Activated CD4-positive, CD25-positive, alpha-beta regulatory T cell (primary cell): ENCODE measurements at places on chromosomes 1 and 21.

DNA sequence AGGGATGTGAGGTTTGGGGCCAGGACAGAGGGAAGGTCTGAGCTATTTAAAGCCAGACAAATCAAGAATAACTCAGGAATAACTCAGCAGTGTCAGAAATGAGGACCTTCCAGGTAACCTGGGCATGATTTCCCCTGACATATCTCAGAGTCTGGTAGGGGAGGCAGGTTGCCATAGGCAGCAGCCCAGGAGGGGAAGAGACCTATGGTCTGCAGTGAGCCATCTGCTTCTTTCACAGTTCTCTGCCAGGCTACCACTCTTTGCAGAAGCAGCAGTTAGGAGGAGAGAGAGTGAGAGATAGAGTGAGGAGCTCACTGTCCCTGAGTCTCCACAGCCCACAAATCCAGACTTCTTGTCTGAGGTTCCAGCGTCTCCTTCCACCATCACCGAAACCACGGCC, 6.3 kb upstream of the VSIG8 start:
- no peak for DNase-seq

DNA sequence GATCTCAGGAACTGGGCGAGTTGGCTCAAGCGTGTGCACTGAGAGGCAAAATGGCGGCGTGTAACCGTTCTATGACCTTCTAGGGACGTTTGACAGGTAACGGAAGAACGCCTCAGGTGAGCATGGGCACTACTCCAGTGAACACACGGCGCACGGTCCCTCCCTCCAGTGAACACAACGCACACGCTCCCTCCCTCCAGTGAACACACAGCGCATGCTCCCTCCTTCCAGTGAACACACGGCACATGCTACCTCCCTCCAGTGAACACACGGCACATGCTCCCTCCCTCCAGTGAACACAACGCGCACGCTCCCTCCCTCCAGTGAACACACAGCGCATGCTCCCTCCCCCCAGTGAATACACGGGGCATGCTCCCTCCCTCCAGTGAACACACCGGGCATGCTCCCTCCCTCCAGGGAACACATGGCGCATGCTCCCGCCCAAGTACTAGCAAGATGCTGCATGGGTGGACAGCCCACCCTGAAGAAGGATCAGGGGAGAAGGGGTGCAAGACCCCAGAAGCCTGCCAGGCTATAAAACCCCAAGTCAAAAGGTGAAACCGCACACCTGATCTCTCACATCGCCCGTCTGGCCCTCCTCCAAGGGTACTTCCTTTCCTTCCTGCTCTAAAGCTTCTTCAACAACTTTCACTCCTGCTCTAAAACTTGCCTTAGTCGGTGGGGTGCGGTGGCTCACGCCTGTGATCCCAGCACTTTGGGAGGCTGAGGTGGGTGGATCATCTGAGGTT, 3.5 kb downstream of the C1orf159 start:
- no peak for DNase-seq

DNA sequence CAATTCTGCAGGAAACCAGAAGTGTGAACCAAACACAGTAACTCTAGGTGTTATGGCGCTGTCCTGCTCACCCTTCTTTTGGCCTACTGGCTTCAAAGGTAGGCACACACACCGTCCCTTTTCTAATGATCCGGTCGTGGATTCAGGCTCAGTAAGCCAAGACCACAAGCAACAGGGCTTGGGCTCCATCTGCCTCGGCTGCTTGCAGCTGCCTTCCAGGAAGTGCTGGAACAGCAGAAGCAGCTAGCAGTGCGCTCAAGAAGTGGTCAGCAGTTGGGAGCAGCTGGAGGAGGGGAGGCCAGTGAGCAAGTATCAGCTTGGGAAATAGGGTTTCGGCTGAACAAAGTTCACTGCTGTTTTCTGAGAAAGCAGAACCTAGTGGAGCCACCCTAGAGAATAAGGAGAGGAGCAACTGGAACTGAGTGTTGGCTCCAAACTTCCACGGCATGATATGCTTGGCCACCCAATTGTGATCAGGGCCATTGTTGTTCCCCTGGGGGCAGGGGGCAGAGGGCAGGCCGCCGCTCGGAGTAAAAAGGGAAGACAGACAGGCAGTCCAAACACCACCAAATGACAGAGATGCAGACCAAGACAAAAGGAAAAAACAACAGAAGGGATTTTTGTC, 173.4 kb downstream of the TOMM20 start:
- no peak for DNase-seq

DNA sequence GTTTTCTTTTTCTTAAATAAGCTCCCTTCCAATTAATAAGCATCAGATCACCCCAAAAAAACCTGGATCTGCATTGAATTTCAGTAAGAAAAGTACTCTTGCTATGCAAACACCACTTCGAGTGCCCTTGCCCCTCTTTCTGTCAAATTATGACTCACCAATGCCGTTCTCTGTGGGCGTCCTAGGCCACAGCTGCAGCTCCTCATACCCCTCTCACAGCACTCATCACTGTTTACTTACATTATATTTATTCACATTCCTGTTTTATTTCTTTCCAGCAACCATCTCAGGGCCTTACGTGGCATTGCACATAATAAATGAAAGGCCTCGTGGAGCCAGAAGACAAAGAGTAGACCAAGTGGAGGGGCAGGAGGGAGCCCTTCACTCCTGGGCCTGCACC, 99.1 kb upstream of the CTTNBP2NL start:
- DNase-seq = no peak

DNA sequence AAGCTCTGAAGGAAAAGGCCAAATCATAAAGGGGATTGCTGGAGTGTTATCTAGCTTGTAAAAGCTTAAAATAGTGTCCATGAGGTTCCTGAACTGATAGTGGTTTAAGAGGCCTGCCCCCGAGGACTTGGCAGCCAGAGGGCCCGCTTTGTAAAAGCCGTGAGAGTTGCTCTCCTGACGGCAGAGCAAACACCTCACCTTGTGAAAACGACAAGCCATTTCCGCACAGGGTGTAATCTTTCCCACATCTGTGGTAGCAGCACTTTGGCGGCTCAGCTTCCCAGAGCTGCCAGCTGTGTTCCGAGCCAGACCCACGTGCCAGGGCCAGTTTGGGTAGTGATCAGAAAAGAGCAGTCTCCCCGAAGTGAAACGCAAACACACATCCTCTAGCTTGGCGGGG, 37.0 kb downstream of the SERBP1 start:
- no peak for DNase-seq

DNA sequence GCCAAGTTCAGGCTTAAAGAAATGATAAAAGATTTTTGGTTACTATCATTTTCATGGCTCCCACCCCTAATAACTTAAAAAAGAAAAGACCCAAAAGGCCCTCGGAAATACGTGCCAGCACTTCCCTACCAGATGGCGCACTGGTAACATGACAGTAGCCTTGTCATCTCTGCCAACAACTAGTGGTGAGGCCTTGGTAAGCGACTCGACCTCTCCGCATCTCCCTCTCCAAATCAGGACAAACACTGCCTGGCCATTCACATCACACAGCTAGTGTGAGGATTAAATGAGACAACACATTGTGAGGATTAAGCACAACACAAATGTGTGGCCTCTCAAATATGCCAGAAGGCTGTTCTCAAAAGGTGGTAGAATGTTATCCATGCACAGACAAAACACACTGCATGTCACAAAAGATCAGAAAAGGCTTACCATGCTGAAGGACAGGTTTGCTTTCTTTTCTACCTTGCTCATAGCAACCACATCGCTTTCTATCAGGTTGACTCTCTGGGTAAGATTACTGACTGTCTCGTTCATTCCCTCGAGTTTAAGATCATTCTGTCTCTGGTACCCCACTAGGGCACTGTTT, 16.4 kb downstream of the TEX38 start:
- DNase-seq = no peak

- DNase-seq = no peak
Measured at GRCh38 chr1:168235548-168235885, 9.7 kb downstream of the SFT2D2 start.

DNA sequence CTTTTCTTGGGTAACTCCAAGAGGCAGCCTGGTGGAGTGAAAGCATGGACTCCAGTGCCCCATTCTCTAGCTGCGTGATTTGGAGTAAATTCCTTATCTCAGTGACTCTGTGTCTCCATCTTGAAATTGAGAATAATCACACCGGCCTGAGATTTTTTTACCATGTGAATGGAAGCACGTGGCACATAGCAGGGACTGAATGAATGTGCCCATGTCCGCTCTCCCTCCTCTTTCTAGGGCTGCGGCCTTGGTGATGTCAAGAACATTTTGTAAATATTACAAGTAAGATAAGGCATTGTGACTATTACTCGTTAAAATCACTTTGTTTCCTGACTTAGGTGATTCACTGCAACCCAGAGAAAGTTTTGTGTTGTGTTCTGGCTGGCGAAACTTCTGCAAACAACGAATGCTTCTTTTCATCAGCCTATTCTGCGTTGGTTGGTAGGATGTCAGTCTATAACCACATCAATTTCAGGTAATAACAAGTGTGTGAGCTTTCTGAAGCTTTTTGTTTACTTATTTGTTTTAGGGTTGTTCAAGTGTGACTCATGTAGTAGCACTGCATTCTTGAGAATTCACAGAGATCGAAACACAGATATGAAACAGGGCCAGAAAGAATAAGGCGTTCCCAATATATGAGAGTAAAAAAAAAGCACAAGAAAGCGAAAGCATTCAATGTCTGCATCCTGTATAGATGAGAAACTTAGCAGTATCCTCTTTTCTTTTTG, 135.7 kb upstream of the SLC45A1 start:
- DNase-seq = no peak

DNA sequence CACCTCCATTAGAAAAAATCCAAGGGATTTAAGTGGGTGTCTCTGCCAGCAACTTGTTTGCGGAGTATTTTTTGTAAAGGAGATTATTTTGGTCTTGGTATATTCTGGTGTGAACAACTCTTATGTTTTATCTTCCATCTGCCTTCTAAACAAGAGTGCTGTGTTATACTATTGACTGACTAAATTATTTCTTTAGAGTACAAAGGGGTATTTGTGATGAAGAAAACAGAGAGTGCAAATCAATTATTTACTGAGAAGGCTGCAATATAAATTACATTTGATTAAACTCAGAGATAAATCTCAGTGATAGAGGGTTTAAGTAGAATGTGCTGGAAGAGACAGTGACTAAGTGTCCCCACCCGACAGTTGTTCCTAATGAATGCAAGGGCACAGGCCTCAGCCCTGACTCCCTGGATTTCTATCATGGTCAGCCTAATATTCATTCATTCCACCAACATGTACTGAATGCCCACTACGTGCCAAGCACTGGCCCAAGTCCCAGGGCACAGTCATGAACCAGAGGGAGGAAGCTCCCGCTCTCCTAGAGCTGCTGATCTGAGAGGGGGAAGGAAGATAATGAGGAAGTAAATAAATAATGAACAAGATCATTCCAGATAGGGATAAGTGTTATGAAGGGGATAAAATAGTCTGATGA, 196.9 kb upstream of the C8B start:
- no peak for DNase-seq

GRCh38 chr1:96991261-96991660, 269.7 kb downstream of the PTBP2 start:
- no peak for DNase-seq

DNA sequence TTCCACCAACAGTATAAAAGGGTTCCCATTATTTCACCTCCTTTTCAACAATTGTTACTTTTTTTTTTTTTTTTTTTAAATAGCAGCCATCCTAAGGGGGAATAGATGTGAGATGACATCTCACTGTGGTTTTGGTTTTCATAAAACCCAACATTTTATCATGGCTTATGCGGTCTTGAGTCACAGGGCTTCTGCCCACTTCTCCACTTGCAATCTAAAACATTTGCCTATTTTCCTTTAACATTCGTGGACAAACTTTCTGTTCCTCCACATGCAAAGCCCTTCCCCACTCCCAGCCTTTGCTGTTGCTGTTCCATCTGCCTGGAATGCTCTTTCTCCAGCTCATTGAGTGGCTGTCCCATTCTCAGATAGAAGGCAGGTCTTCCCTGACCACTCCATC, 239.7 kb upstream of the KCNK2 start:
- no peak for DNase-seq

- DNase-seq = no peak
Measured at GRCh38 chr1:57327336-57327735, 96.5 kb downstream of the DAB1 start.

- DNase-seq = no peak
Measured at GRCh38 chr21:32100423-32100822, 178.4 kb downstream of the MIS18A start.

DNA sequence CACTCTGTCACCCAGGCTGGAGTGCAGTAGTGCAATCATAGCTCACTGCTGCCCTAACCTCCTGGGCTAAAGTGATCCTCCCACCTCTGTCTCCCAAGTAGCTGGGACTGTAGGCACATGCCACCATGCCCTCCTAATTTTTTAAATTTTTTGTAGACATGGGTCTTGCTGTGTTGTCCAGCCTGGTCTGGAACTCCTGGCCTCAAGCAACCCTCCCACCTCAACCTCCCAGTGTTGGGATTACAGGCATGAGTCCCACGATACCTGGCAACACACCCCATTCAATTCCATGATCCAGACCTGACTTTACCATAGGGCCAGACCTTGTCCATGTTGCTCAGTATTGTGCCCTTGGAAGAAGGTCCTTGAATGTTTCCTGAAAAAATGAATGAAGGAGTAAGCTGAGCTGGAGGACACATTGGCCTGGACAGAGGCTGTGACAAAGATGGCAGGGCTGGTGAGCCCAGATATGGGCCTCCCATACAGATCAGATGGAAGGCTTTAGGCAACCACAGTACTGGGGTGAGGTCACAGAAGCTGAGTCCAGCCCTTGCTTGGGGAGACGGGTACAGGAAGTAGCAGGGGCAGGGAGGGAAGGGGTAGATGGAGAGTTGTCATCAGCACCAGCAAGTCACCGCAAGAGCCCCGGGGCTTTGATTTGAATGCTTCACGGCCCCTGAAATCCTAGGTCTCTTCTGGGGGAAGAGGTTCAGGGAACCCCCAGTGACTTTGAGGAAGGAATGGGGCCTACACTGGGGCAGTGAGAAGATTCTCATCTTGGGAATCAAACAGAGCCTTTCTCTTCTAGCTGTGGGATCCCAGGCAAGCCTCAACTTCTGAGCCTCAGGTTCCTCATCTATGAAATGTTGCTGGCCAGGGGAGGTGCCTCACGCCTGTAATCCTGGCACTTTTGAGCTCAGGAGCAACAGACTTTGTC, 40.1 kb upstream of the DMBX1 start:
- no peak for DNase-seq

DNA sequence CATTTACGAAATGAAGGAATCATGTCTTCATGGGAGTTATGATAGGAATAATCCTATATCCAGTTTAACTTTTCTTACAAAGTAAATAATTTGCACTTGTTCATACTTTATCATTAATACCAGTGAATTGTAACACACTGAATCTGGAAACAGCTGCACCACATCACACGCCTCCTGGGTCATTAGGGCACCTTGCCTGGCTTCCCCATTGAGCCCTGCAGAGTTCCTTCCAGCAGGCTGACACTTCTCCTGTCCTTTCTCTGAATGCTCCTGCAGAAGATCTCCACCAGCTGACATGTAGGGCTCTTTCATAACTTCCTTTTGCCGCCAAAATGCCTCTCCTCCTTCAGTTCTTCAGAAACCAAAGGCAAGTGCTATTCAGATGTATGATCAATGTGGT, 201.1 kb downstream of the DAB1 start:
- no peak for DNase-seq
